ENCODE measurements at places on chromosomes 6 and 20.

GRCh38 chr6:51855310-51856082 lies 231.9 kb downstream of the PKHD1 start:
- peak; percentile 0 for DNase-seq

- no peak for DNase-seq
Measured at GRCh38 chr20:63498960-63499337, at the start of gene EEF1A2. TSS of gene EEF1A2 (minus strand) at chr20:63499083. CDS start at chr20:63497763, 1,320 bp downstream.

GRCh38 chr20:32454164-32455145 lies 96.3 kb downstream of the ASXL1 start:
- no peak for DNase-seq

- no peak for DNase-seq
Measured at GRCh38 chr20:63475209-63475608, 2.8 kb upstream of the KCNQ2 start.

GRCh38 chr6:17486680-17487079 lies 93.3 kb downstream of the CAP2 start:
- no peak for DNase-seq

DNA sequence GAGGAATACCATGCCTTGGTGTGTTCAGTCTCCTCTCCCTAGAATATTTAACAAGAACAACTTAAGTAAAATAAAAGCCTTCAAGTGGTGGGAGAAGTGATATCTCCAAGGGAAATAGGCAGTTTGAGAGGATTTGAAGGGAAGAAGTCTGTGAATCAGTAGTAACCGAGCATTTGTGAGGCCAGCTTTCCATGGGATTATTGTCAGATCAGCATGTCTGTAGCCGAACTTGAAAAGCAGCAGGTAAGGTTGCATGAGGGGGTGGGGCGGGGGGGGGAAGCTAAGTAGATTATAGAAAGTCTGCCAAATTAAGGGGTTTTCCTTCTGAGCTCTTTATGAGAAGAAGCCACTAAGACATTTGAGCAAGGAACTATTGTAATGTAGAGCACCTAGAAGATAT lies 92.6 kb downstream of the GRIK2 start:
- no peak for DNase-seq

DNA sequence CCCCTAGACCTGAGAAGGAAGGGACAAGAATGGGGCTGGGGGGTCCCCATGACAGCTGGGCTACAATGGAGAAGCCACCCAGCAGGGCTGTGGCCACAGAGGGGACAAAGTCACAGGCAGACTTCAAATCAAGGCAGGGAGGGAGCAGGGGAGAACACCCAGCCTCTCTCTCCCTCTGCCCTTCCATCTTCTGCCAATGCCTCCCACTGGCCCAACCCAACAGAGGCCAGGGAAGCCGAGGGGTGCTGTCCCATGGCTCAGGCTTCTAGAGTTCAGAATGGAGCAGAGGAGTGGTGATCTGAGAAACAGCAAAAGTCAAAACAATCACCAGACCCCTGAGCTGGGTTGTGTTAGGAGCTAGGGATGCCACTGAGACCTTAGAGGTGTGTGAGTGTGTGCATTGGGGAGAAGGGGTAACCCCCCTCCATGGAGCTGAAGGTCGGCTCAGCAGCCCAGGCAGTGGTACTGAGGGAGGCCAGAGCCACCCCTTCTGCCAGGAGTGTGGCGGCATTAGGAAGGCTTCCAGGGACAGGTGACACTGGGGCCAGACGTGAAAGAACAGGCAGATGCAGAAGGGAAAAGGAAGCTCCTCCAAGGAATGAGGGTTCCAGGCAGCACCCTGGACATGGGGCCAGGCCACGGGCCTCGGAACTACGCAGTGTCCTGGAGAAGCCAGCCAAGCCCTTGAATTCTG lies 12.0 kb downstream of the GLP1R start:
- DNase-seq, result no peak

DNA sequence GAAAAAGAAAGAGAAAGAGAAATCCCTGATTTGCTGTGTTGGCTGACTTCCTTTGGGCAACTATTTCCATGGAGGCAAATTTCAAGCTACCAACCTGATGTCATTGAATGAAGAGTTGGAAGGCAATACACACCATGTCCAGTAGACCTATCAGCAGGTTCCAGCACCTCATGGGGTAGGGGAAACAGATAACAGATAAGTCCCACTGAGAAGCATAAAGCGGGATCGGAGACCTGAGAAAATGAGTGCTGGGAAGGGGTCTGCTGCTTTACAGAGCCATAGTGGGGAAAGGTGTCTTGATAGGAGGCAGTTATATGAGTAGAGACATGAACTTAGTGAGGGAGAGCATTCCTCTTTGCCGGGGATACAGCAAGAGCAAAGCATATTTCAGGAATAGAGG lies 244.9 kb downstream of the PLCB1 start:
- no peak for DNase-seq

DNA sequence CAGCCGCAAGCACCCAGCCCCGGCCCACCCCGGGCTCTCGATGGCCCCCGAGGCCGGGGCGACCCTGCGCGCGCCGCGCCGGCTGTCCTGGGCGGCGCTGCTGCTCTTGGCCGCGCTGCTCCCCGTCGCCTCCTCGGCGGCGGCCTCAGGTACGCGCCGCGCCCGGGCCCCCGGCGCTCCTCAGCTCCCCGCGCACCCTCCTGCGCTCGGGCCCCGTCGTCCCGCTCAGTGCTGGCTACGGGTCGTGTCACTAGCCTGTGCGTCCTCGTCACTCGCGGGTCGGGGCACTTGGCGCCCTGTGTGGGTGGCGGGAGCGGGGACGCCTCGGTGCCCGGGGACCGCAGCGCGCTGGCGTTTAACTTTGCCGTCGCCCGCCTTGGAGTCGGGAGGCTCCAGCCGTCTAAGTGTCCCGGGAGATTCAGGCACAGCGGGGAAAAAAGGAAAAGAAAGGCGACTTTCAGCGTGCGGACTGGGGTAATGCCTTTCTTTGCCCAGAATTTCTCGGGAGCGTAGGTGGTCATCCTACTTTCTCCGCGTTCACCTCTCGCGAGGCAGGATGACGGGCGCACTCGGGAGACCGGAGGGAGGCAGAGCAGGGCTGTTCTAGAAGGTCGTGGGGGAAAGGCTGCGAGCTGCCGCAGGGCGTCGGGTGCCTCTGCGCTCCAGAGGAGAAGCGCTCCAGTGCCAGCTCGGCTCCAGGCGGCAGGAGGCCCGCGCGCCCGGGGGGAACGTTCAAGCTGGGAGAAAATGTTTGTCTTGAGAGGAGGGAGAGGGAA lies 545 bp downstream of the FNDC1 start:
- DNase-seq, result no peak

DNA sequence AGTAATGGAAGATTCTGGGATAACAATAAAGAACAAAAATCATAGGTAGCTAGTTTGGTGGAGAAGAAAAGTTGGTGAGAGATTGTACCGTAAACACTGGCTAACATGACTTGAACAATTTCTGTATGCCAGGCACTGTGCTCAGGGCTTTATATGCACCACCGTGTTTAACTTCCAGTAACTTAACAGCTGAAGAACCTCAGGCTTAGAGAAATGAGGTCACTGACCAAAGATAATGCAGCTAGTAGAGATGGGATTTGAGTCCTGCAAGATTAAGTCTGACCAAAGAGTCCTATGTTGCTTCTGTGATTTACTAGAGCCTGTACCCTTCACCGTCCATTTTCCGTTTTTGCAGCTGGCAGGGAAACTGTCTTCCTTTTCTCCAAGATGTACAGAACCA lies 2.7 kb downstream of the CSTF1 start:
- no peak for DNase-seq

GRCh38 chr6:104606361-104606760 lies 253.4 kb downstream of the HACE1 start:
- DNase-seq, result no peak

DNA sequence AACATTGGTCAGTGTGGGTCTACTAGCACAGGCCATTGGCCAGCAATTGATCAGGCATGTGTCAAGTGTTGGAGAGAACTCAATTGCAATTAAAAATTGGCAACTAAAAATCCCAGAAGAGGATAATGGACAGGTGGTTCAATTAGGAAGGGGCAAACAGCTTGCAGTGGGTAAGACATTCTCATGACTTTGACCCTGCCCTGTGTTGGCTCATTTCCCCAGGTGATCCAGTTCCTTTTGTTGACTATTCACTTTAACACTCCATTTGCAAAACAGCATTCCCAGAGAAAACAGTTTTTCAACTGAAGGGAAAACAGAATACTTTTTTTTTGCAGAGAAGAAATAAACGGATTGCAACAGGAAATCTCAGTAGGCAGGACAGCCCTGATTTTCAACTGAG lies 28.9 kb upstream of the SCGN start:
- no peak for DNase-seq

- no peak for DNase-seq
Measured at GRCh38 chr6:119174879-119175817, 96.7 kb upstream of the FAM184A start.

DNA sequence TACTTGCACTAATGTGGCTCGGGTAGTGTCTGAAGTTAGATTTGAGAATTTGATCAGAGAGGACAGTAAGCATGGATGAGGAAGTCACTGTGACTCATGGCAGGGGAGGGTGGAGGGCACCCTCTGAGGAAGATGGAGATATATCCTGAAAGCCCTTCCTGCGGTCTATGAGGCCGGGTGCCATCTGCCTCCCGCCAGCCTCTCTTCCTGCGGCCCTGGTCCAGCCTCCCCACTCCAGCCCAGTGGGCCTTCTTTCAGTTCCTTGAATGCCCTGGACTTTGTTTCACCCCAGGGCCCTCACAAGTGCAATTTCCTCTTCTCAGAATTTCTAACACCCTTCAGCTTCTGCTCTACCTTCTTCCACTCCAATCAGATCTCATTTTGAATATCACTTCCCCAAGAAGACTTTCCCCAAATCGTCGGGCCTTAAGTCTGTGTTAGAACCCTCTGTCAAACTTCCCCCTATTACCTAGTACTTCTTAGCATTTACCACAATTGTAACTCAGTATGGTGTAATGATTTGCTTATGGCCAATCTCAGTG lies 20.2 kb upstream of the TNFAIP3 start:
- DNase-seq, result no peak

- DNase-seq, result no peak
Measured at GRCh38 chr6:14720411-14721102, 525.3 kb upstream of the JARID2 start.

DNA sequence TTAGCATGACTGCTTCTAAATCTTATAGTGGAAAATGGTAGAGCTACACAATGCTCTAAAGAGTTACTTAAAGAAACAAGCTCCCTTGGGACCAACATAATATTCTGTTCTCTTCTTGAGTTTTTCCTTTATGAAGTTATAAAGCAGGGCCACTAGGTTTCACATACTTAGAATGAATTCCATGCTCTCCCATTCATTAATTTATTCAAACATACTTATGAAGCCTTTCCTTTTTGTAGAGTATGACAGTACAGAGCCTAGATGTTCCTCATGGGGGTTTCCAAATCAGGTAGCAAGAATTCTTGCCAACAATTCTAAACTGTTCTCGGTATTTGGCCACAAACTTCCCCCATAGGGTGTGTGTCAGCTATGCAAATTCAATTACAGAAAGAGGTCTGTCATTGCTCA lies 20.6 kb upstream of the FABP7 start:
- no peak for DNase-seq

DNA sequence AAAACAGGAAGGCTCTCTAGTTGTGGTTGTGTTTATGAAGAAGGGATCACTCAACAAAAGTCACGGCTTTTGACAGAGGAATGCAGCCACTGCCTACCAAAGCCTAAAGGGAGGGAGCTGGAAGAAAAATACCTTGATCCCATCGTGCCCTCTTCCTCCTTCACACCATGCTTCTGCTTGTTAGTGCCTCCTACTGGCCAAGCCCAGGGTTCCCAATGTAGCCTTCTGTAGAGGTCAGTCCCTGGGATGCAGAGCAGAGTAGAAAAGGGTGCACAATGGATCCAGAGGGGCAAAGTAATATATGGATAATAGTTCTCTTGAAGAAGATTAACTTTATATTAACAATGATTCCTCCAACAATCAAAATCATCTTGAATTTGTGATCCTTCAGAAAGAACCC lies 293.5 kb upstream of the FERMT1 start:
- DNase-seq, result no peak

DNA sequence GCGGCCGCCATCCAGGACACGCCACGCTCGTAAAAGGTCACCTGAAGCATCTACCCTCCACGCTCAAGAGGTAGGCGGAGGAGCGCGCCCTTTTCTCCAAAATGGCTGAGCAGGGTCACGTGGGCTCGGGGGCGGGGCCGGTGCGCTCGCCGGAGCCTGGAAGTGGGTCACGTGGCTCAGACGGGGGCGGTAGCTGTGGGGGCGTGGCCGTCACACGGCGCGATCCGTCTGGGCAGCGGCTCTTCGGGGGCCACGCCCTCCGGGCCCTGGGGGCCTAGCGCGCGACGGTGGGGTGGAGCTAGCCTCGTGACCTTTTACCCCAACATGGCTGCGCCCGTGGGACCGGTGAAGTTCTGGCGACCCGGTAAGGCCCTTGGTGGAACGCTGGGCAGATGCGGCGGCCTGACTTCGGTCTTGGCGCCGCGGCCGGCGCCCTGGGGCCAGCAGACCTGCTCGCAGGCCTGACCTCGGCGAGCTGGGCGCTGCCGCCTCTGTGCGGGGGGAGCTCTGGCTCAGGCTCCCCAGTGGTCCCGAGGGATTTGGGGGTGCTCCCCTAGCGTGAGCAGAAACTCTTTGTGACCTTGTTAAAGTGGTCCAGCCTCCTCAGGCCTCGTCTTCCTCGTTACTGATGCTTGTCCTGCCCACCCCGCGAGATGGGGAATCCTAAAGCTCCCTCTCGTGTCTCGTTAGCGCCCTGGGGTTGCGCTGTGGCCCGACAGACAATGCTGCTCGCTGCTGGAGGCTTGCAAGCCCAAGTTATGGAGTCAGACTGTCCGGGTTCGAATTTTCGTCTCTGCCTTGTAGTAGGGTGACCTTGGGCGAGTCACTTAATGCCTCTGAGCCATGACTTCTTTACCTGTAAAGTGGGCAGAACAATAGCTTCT lies at the start of gene DHX35:
DHX35 (plus strand) TSS at position 301 of the 884 bp plus-strand sequence; CDS start at position 325, 24 bp downstream.
- peak; percentile 81 for DNase-seq

- DNase-seq, result no peak
Measured at GRCh38 chr6:16204653-16205376, 33.6 kb upstream of the GMPR start.

- DNase-seq, result no peak
Measured at GRCh38 chr20:23318347-23318746, 32.2 kb upstream of the NXT1 start.

DNA sequence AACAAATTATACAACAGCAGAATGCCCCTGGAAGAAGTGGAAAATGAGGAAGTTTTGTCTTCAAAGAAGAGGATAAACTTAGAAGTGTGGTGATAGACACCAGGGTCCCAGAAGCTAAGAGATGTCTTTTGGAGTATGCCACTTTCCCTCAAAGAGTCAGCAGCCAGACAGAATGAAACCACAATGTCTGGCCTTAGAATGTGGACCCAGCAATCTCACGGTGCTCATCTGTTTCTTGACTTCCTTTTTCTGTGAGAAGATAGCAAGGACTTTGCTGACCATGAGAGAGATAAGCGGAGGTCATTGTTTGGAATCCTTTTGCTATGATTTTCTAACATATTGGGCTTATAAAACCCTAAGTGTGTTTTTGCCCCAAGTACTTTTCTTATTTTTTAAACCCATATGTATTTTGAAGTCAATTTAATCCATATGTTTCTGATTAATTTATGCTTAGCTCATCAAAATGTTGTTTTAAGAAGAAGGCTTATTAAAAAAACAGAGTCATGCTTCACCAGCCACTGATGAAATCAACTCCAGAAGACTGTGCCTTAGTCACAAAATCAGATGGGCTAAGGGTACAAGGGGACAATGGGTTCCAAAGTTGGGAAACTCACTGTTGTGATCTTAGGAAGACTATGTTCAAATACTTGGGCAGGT lies 451.2 kb upstream of the JAG1 start:
- peak; percentile 27 for DNase-seq

GRCh38 chr6:22412994-22413393 lies 116.2 kb upstream of the PRL start:
- no peak for DNase-seq

GRCh38 chr6:4533576-4533975 lies 242.6 kb upstream of the CDYL start:
- no peak for DNase-seq

GRCh38 chr6:142155895-142156757 lies 9.1 kb downstream of the VTA1 start:
- no peak for DNase-seq

All from HFF-Myc (cell line).